ENCODE measurements at places on chromosomes 4 and X.
A peak's percentile ranks its signal among the peaks of the same experiment; 100 is the strongest.

DNA sequence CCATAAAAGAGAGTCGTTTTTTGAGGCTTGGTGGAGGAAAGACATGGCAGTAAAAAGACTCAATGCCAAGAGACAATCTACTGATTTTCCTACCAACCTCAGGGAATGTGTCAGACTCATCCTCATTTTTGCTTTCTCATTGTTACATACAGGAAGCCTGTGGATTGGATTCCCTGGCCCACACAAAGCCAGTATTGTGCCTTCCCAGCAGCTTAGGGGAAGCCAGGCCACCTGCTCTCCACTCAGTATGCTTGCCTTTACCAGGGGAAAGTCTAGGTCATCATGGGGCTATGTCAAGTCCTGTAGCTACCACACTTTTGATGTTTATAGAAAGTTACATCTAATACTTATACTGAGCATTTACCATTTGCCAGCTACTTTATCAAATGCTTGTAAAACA, 11.0 kb downstream of the BMX start:
- DNase-seq, result no peak

DNA sequence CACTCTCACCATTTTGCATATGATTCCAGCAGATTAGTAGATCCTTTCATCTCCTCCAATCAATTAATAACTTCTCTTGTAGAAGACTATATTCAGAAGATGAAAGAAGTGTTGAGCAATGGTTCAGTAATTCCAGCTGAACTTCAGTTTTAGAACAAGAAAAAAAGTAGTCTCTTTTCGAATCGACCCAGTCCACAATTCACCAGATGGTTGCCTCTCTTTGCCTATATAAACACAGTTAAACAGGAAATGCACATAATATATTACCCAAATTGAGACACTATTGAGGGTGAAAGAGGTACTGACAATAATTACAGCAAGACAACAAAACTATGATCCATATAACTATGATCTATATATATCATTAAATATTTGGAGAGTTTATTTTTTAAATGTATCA, 16.8 kb upstream of the FAM241A start:
- DNase-seq, result no peak

DNA sequence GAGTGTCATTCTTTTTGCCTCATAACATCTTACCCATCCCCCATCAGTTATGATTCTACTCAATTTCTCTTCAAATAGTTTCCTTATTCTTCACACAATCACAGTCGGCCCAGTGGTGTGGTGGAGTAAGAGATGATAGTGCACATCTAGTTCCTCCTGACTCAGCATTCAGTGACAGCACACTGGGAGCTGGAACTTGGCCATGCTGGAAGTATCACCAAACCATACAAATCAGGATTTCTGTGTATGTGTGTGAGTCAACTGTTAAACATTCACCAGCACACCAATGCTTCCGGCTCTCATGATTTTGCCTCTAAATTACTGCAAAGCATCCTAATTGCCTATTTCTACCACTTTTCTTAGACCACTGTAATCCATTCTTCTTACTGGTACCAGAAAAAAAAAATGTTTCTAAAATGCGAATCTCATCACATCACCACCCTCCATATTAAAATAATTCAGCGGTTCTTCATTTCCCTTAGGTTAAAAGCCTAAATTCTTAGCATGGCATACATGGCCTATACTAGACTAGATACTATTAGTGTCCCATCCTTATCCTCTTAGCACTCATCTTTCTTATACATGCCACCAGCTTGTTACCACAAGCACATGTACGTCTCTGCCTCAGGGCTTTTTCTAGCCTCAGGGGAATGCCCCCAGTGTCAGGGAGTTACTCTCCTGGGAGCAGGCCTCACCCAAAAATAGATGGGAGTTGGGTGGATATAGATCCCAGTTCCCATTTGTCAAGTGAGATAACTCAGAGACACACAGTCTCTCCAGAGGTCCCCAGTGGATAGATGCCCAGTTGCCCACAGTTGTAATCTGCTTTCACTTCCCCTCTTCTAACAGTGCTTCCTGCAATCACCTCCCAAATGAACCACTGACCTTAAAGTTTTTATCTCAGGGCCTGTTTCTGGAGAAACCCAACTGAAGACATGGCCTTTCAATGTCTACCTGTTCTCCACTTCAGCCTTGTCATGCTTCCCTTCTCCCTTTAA, 49.2 kb upstream of the DDX53 start:
- DNase-seq, result peak; percentile 12

GRCh38 chrX:63927848-63928247, 142.8 kb upstream of the ARHGEF9 start:
- no peak for DNase-seq

DNA sequence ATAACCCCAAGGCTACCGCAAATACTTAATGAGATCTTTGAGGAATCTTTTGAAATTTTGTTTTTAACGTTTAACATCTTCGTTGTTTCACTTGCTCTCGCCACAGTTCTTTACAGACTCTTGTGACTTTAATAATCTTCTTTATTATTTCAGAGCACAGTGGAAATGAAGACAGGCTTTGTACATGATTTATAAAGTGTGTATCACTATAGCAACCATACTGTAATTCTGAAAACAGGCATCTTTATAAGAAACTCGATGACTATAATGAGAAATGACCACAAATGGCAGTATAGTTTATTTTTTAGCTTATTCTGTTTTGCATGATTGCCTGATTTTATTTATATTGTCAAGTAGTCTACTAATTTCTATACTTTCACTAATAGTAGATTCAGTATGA, 224.4 kb upstream of the GALNTL6 start:
- DNase-seq, result no peak

DNA sequence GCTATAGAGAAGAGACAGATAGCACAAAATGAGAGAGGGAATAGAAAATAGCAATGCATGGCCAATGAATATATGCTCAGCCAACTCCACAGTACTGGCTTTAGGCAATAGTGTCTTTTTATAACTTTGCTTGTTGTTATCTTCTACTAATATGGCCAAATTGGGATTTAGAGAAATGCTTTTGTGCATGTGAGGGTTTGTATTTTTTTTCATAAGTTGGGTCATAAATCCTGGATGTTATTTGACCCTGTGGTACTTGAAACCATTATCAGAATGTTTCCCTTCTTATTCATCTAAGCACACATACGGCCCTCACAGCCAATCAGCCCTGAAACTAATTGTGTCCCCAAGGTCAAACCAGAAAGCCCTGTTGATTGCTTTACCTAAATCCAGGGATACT, 35.2 kb upstream of the LPAR4 start:
- DNase-seq, result no peak

DNA sequence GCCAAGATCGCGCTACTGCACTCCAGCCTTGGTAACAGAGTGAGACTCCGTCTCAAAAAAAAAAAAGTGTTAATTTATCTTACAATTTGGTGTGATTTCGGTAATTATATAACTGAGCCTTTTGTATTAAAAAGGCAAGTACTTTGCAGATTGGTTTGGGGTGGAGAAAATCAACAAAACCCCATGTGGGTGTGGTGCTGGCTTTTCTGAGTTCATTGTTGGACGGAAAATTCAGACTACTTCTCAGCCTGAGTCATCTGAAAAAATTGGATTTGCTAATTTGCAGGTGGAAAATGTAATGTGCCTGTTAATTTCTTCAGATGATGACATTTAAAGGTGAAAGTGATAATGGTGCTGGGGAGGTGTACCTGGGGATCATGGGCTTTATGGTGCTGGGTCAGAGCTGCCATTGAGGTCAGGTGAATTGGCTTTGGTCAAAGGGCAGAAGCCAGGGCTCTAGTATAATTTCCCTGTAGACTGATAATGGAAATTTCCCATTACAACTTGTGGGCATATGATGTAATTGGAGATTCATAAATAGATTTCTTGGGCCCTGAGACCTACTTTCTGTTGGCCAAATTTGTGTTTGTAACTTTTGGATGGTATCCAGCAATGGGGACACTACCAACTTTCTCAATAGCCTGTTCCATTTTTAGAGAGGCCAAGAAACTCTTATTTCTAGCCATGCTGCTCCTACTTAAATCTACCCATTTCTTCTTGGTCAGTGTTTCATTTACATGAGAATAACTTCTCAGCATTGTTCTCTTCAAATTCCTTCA, 74.3 kb upstream of the TEX13D start:
- DNase-seq, result no peak

DNA sequence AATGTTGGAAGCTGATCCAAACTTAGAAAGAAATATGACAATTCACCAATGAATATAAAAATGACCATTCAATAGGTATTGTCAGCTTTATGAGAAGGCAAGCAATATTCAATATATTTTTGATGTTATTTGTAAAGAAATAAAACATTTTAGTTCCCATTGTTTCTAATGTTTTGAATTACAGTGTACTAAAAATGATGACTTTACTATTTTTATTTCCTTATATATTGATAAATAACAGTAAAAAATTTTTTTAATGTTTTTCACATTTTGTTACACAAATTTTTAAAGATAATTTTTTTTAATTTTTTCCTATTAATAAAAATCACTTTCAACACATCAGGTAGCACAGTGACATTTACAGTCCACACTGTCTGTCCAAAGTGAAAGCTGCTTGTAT, 565.5 kb upstream of the FAM241A start:
- DNase-seq, result no peak

DNA sequence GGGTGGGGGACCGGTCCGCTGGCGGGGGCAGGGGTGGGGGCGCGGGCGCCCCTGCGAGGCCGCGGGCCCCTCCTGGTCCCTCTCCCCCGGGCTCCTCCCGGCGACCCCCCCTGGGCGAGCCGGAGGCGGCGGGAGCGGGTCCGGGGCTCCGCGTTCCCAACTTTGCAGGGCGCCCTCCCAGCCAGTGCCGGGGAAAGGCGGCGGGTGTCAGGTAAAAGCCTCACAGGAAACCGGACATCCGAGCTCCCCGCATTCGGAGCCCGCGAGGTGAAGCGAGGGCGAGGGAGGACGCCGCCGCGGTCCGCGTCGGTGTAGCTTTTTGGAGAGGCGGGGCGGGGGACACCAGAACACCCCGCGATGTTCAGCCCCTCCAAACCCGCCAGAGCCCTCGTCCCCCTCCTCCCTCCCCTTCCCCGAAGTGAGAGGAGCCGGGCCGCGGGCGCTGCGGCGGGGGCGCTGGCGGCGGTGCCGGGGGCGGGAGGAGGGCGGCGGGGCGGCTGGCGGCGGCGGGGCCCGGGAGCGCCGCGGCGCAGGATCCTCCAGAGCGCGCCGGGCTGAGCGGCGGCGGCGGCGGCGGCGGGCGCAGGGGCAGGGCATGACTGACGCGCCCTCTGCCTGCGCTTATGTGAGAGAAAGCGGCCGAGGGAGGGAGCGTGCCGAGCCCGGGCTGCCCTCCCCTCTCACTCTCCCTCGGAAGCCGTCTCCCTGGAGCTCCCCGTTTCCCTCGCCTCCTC, at the start of gene VEGFC:
TSS of gene VEGFC (minus strand) at position 597 of the 734 bp plus-strand sequence. CDS start 611 bp downstream, outside the sequence.
- peak; percentile 44 for DNase-seq

GRCh38 chrX:39063037-39063436, 261.8 kb downstream of the MID1IP1 start:
- DNase-seq, result peak; percentile 33

DNA sequence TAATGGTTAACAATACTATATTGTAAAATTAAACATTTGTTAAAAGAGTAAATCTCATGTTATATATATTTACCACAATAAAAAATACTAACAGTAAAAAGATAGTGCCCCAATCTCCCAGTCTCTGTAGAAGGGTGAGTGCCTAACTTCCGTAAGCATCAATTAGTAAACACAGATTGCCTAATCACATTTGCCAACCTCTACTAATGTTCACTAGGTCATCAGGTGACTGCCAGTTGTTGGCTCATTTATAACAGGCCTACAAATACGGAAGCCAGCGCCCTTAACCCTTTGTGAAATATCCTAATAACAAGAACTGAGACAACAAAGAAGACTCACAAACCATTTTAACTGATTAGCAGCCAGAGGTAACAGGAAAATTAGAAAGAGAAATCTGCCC, 345.1 kb downstream of the INPP4B start:
- no peak for DNase-seq

GRCh38 chr4:2619459-2619858, 83.0 kb downstream of the FAM193A start:
- DNase-seq, result no peak
